Right atrium auricular region (tissue), 2 donors: ENCODE measurements at places on chromosomes 4 and X.

DNA sequence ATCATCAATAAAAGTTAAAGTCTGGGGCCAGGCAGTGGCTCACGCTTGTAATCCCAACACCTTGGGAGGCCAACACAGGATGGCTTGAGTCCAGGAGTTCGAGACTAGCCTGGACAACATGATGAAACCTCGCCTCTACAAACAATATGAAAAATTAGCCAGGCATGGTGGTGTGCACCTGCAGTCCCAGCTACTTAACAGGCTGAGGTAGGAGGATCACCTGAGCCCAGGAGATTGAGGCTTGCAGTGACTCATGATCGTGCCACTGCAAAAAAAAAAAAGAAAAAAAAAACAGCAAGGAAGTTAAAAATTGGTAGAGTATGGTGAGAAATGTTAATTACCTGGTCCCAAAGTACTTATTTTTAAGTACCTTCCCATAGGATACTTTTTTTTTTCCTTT, 27.5 kb downstream of the FBXW7 start:
- no peaks in the 10 kb centered on the region for H3K27me3 ChIP-seq
- no peak overlapping the region for H3K4me3 ChIP-seq
- no peak for DNase-seq
- no peaks in the 10 kb centered on the region for H3K4me1 ChIP-seq

- H3K36me3 ChIP-seq: no peaks in the 10 kb centered on the region
- no peak overlapping the region for H3K27ac ChIP-seq
- H3K4me1 ChIP-seq: no peaks in the 10 kb centered on the region
- no peak overlapping the region for H3K4me3 ChIP-seq
- no peak for DNase-seq
- H3K27me3 ChIP-seq: no peaks in the 10 kb centered on the region
Measured at GRCh38 chr4:15963576-15963975, 601 bp upstream of the FGFBP2 start.

DNA sequence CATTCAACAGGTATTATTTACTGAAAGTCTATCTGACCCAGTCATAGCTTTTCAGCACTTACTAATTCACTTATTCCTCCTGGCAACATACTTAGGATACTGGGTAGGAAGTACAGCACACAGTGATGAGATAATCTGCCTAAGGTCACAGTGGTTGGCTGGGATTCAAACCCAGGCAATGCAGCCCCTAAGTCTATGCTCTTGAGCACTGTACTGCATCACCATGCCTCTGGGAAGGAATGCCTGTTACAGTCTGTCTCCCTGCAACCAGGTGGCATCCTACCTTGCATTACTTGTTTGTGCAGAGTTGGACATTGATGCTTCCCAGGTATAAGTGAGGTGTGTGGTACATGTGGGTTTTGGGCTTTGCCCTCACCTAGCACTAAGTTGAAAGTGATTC, 21.5 kb upstream of the LRAT start:
- no peaks in the 10 kb centered on the region for H3K27me3 ChIP-seq
- no peak overlapping the region for H3K4me3 ChIP-seq
- DNase-seq: no peak
- no peaks in the 10 kb centered on the region for H3K36me3 ChIP-seq
- no peak overlapping the region for H3K27ac ChIP-seq

DNA sequence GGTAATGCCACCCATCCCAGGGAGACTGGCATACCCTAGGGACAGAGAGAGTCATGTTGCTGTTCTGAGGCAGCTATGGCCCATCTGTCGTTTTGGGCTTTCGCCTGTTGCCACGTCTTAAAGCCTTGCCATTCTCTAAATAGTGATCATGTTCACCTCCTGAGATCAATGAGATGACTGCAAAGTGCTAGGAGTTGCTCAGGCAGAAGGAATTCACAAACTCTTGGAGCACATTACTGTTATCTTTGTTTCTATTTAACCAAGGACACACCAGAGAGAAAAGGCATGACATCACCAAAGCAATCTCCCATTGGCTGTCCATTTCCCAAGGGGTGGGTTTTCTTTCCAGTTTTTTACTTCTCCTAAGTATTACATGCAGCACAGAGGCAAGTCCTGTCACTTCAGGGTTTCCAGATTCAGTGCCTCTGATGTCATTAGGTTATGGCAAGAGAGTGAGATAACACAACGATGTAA, 37.1 kb upstream of the SETD7 start:
- DNase-seq: peak; percentile 50
- H3K4me1 ChIP-seq: no peaks in the 10 kb centered on the region

DNA sequence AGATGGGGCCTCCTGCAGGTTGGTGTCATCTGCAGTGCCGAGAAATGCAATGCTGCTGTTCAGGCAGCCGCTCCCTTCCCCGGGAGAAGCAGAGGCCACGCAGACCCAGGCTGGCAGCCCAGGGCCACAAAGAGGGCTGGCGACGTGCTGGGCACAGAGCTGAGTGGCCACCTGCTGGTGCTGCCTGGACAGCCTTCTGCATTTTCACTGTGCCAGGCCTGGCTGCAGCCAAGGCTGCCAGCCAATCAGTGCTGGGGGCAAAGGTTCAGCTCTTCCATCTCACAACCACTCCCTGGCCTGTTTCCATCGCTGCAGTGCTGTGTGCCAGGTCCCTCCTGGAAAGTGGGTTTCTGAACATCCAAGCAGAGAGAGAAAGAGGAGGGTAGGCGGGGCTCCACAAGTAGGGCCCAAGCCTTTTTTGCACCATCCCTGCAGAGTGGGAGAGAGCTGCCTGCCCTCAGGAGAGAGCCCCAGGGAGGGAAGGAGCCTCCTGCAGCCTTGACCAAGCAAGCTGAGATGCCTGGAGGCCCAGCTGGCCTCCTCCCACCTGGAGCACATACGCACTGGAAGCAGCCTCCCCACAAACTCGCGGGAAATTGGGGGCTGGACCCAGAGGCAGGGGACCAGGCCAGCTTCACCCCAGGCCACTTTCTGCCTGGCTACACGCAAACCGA, 20.1 kb downstream of the ADRA2C start:
- no peaks in the 10 kb centered on the region for H3K27me3 ChIP-seq
- no peak for DNase-seq
- no peak overlapping the region for H3K4me3 ChIP-seq
- H3K27ac ChIP-seq: no peak overlapping the region
- no peaks in the 10 kb centered on the region for H3K4me1 ChIP-seq
- no peaks in the 10 kb centered on the region for H3K36me3 ChIP-seq

DNA sequence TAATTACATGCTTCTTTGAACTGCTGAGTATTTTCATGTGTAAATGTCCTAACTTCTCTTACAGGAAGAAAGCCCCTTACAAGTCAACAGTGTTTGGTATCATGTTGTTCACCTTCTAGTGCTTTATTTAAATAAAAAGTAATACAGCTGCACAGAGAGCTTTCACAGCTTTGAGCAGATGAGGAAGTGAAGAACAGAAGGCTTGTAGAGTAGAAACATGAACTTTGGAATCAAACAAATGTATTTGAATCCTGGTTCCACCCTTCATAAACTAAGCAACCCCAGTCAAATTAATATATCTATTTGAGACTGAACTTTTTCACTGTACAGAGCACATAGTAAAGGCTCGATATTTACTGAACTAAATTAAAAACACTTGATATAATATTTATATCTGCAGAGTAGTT, 120.5 kb downstream of the CAMK2D start:
- peaks cover 75% of the 10 kb centered on the region for H3K4me1 ChIP-seq
- no peak for DNase-seq
- H3K27me3 ChIP-seq: no peaks in the 10 kb centered on the region
- peak overlapping the region; percentile 90 for H3K27ac ChIP-seq
- no peaks in the 10 kb centered on the region for H3K36me3 ChIP-seq

DNA sequence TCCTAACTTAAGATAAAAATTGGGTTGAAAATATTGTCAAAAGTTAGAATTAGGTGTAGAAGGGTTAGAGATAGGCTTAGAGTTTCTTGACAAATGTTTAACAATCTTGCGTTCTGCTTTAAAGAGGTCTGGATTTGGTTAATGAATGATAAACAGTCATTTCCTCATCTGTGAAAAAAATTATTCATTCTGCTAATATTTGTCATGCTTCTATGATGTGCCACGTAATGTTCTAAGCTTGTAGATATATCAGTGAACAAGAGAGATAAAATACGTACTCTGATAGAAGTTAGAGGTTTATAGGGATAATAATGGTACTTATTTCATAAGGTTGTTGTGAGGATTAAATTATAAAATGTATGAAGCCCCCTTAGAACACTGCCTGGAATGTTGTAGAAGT, 443.0 kb upstream of the GALNT7 start:
- no peak overlapping the region for H3K4me3 ChIP-seq
- H3K27ac ChIP-seq: no peak overlapping the region
- no peaks in the 10 kb centered on the region for H3K36me3 ChIP-seq
- no peak for DNase-seq

- no peak overlapping the region for H3K27ac ChIP-seq
- DNase-seq: no peak
- H3K4me3 ChIP-seq: no peak overlapping the region
- no peaks in the 10 kb centered on the region for H3K27me3 ChIP-seq
- no peaks in the 10 kb centered on the region for H3K4me1 ChIP-seq
Measured at GRCh38 chrX:130075777-130076176, 34.5 kb downstream of the ELF4 start.

DNA sequence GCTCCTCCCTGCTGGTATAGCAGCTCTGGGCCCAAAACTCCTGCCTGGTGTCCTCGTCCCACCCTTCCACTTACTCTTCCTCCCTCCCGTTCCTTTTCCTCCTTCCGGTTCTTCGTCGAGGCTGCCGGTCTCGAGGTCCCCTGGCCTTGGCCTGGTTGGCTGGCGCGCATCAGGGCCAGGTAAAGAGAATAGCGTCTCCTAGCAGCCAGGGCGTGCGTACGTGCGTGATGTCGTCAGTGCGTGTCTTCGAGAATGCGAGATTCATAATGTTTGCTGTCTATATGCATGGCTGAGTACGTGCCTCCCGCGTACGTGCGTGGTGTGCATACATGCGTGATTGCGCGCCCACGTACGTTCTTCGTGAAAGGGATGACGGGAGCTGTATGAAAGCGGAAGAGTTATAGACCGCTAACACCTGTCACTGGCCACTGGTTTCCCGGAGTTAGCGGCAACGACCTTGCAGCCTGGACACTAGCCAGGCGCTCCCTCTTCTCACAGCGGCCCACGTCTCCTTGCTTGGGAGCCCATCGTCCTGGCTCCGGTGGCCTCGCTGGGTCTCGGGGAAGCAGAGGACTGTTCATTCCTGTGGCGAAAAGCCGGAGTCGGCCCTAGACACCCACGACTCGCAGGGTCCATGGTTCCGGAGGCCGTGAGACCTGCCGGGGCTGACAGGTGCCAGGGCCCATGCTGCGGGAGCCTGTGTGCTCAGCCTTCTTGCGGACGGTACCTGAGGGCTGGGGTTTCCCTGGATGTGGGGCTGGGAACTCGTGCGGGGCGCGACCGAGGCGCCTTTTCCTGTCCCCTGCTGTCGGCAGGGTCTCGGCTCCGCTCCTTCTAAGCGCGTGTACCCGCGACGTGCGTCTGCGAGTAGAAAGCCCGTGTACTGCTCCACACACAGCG, at the start of gene EOLA1:
Gene EOLA1 (plus strand): TSS at position 392 of the 900 bp plus-strand sequence. CDS start 4,619 bp downstream, outside the sequence.
- peak within 1 kb of the TSS; percentile 50 for H3K4me3 ChIP-seq
- H3K27ac ChIP-seq: peak within 1 kb of the TSS; percentile 91
- no peaks in the 10 kb centered on the region for H3K36me3 ChIP-seq
- DNase-seq: peak; percentile 89
- H3K27me3 ChIP-seq: no peaks in the 10 kb centered on the region

GRCh38 chrX:27981349-27981748, at the start of gene DCAF8L1:
Gene DCAF8L1, minus strand, starts transcription at chrX:27981449. Its CDS starts 115 bp downstream, at chrX:27981334.
- H3K27me3 ChIP-seq: no peaks in the 10 kb centered on the region
- no peaks in the 10 kb centered on the region for H3K36me3 ChIP-seq
- no peaks in the 10 kb centered on the region for H3K4me1 ChIP-seq
- DNase-seq: no peak

DNA sequence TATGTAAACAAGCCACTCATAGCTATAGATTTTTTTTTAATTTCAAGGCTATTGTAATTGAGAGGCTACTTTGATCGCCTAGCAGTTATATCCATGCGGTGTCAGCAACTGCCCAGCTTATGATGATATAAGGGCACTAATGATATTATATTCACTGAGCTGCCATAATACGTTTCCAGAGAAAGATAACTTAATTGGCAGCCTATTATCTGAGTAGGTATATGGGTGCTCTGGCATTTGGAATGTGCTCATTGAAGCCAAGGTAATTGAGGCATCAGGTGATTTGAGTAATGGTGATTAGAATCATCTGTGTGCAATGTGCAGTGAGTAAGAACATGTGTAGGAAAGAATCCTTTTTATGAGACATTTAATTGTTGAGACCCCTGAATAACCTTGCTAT, 490.0 kb downstream of the CENPC start:
- no peak overlapping the region for H3K4me3 ChIP-seq
- H3K36me3 ChIP-seq: no peaks in the 10 kb centered on the region
- no peak for DNase-seq

- peak overlapping the region; percentile 78 for H3K27ac ChIP-seq
- H3K27me3 ChIP-seq: no peaks in the 10 kb centered on the region
- peak overlapping the region; percentile 69 for H3K4me3 ChIP-seq
- H3K4me1 ChIP-seq: no peaks in the 10 kb centered on the region
Measured at GRCh38 chr4:165379678-165380064, 863 bp downstream of the CPE start.

GRCh38 chr4:18071894-18072293, 50.3 kb upstream of the LCORL start:
- no peak overlapping the region for H3K27ac ChIP-seq
- no peaks in the 10 kb centered on the region for H3K27me3 ChIP-seq
- H3K4me1 ChIP-seq: no peaks in the 10 kb centered on the region
- no peaks in the 10 kb centered on the region for H3K36me3 ChIP-seq
- no peak for DNase-seq

- H3K27ac ChIP-seq: no peak overlapping the region
Measured at GRCh38 chrX:34629572-34629971, 27.5 kb downstream of the TMEM47 start.

- no peak for DNase-seq
- no peaks in the 10 kb centered on the region for H3K4me1 ChIP-seq
- peaks cover 65% of the 10 kb centered on the region for H3K36me3 ChIP-seq
- H3K4me3 ChIP-seq: no peak overlapping the region
- H3K27me3 ChIP-seq: no peaks in the 10 kb centered on the region
- H3K27ac ChIP-seq: no peak overlapping the region
Measured at GRCh38 chr4:76117536-76117935, 30.7 kb downstream of the NUP54 start.

GRCh38 chr4:13218326-13218958, 265.7 kb downstream of the RAB28 start:
- no peaks in the 10 kb centered on the region for H3K36me3 ChIP-seq
- no peak for DNase-seq
- H3K4me1 ChIP-seq: no peaks in the 10 kb centered on the region
- H3K4me3 ChIP-seq: no peak overlapping the region
- no peaks in the 10 kb centered on the region for H3K27me3 ChIP-seq

GRCh38 chr4:115154826-115155225, 41.4 kb upstream of the NDST4 start:
- H3K4me3 ChIP-seq: no peak overlapping the region
- DNase-seq: no peak
- no peaks in the 10 kb centered on the region for H3K4me1 ChIP-seq
- H3K36me3 ChIP-seq: no peaks in the 10 kb centered on the region
- no peaks in the 10 kb centered on the region for H3K27me3 ChIP-seq
- no peak overlapping the region for H3K27ac ChIP-seq

- no peaks in the 10 kb centered on the region for H3K27me3 ChIP-seq
- no peak for DNase-seq
- H3K27ac ChIP-seq: no peak overlapping the region
- no peaks in the 10 kb centered on the region for H3K4me1 ChIP-seq
- H3K4me3 ChIP-seq: no peak overlapping the region
Measured at GRCh38 chr4:10243856-10244255, 127.3 kb upstream of the WDR1 start.
